ENCODE measurements at places on chromosomes 3 and 15.

DNA sequence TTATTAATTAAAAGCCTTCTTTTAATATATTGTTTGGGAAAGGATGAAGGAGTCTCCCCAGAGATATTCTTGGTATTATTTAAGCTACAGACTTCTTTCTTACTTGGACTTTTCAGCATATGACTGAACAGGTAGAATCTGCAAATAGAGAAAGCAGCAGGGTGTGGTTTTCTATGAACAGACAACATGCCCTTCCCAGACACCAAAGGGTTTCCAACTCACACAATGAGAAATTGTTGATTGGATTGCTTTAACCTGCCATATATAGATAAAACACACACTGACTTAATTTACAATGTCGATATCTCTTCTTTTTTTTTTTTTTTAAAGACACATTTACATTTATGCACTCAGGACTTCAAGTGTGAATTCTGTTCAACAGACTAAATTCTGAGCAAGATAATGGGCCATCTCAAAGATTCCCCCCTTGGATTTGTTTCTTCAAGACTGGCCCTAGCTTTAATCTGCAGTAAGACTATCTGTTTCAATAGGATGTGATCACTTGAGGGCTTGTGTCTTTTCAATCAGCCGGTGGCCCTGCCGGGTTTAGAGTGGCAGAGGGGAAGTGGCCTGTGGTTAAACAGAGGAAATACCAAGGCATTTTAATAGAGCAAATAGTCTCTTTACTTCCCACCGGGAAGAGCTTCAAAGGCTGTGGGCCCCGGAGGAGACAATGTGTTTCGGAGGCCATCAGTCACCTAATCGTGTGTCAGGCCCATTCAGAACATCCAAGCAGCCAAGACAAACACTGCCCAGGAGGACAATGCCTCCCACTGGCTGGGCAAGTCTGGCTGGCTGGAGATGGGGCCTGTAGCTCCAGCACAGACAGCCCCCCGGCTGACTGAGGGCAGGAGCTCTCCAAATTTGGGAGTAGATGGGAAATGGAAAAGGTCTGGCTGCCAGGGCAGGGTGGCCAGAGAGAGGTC is 6.1 kb downstream of the IL17RD start:
- DNase-seq, result no peak

- DNase-seq, result no peak
These were observed 293.1 kb downstream of the SV2B start for GRCh38 chr15:91393186-91393585.

DNA sequence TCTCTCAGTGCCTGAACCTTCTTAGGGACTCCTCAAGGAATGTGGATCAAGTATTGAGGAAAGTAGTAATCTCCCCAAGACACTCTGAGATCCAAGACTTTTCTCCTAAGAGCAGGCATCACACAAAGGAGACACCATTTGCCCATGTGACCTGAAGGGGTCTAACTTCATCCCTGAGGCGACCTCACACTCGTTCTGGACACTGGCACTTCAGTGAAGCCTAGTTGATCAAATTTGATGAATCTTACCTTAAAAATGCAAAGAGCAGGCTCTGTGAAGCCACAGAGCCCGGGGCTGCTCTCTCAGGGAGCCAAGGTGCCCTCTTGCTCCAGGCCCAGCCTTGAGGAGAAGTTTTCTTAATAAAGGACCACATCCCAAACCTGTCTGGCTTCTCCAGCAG is 64.3 kb downstream of the SCN11A start:
- DNase-seq, result no peak

DNA sequence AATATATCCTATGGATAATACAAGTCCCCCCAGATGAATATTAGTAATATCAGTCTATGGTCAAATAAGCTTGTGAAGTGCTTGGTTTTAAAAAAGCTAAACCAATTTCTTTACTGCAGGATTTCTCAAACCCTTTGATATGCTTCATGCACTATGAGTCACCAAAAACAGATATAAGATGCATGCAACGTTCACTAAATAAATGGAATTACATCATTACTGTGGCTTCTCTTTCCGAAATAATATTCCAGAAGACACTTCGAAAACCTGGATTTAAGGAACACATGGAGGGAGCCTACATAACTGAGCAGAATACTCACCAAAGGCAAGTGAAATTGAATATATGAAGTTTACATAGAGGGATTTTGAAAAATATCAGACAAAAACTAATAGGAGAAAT is 126.3 kb upstream of the ABI3BP start:
- no peak for DNase-seq

DNA sequence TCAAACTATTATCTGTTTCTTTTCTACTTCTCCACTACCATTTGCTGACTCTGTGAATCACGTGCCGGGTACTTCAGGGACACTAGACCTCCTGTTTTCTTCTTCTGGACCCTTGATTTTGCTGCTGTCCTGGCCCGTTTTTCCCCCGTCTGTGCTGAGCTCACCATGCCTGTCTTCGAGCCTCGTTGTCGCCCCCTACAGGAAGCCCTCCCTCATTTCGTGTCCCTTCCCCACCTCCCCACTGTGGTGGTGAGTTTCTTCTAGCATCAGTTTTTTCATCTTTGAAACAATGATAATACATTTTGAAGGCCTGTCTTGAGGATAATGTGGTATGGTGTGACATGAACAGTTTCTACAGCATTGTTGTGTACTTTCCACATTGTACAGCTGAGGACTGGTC is 12.8 kb downstream of the GABRG3 start:
- no peak for DNase-seq

DNA sequence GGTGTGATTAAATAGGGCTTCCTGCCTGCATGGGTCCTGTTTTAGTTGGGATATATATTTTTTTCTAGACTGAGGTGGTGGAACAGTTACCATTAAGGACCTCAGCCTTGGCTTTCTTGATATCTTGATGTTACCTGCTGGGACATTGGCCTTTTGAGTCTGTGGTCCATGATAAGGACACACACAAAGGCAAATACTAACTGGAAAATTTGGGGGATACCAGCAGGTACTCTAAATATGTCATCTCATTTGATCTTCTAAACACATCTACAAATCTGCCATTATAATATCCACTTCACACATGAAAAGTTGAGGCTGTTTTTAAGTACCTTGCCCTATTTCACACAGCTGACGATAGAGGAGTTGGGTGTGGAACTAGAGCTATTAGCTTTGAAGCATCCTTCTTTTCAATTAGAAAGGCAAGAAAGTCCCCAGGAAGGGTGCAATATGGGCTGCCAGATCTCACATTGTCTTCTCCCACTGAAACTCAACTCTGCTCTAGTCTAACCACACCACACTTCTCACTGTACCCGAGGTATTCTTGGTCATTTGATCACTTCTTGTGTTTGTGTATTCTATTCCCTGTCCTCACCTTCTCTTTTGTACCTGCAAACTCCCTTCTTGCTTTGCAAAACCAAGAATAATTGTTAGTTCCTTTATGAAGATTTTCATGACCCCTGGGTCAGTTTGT is 288.3 kb upstream of the ICE2 start:
- DNase-seq, result no peak

GRCh38 chr3:102722317-102722716 is 287.5 kb downstream of the ZPLD1 start:
- no peak for DNase-seq

GRCh38 chr15:65778269-65778668 is 13.8 kb downstream of the DENND4A start:
- no peak for DNase-seq

DNA sequence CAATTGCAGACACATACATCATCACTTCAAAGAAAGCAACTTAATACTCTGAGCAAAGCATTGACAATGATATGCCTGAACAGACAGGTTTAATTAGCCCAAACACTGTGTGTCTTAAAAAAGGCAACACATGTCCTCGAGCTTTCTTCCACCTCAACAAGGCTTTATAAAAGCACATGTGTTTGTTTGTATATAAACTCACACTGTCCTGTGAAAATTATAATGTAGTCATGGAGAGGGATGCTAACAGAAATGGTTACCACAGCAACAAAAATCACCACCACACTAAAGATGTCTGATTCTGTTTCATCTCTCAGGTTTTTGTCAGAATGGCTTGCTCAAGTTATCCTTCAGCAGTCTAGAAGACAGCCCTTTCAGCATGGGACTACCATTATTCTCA is 314.7 kb downstream of the MAGI1 start:
- DNase-seq, result no peak

GRCh38 chr3:176595307-176595706 is 602.0 kb downstream of the TBL1XR1 start:
- no peak for DNase-seq

- no peak for DNase-seq
These were observed 639 bp downstream of the MKRN3 start for GRCh38 chr15:23566071-23566554.

- no peak for DNase-seq
These were observed 302.2 kb downstream of the TUSC7 start for GRCh38 chr3:117011687-117012250.

DNA sequence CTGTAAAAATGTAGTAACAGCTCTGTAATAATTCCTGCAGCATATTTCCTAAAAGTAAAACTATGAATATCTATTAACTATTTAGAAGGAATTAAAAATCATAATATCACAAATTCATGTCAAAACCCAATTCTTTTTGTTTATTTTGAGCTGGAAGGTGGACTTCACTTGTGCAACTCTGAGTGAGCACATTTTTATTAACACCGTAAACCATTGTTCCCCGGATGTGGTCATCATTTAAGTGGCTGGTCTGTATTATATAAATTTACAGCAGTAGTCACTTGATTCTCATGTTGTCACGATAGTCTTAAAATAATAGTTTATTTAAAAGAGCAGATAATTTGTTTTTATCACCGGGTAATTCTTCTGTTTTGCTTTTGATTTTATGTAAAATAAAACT is 43.0 kb upstream of the UTS2B start:
- no peak for DNase-seq

- peak; percentile 8 for DNase-seq
These were observed 60.5 kb upstream of the KY start for GRCh38 chr3:134711284-134711683.

DNA sequence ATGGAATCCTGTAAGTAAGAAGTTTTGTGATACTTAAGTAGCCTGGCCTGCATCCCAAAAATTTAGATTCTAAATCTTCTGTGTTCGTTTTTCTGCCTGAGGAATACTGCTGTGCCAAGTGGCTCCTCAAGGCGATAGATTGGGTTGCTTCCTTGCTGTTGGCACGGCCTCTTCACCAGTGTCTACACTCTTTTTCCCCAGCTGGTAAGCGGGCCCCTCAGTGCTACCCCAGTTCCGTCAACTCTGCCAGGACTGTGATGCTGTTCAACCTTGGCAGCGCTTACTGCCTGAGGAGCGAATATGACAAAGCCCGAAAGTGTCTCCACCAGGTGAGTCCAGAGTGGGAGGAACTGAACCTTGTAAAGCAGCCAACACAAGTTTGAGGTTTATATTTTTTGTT is 53.3 kb upstream of the TRIM71 start:
- DNase-seq, result no peak

- DNase-seq, result no peak
These were observed 101.9 kb upstream of the ZPLD1 start for GRCh38 chr3:102332934-102333333.

DNA sequence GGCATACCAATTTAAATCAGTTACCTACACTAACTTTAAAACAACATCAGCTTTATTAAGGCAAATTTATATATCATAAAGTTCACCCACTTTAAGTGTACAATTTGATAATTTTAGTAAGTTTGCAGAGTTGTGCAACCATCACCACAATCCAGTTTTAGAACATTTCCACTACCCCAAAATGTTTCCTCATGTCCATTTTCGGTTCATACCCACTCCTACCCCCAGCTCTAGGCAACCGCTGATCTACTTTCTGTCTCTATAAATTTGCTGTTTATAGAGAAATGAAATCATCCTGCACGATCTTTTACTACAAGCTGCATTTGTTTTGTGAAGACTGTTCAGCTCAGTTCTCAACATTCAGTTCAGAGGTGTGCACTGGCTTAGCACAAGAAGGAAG is 31.5 kb upstream of the FAM81A start:
- no peak for DNase-seq

DNA sequence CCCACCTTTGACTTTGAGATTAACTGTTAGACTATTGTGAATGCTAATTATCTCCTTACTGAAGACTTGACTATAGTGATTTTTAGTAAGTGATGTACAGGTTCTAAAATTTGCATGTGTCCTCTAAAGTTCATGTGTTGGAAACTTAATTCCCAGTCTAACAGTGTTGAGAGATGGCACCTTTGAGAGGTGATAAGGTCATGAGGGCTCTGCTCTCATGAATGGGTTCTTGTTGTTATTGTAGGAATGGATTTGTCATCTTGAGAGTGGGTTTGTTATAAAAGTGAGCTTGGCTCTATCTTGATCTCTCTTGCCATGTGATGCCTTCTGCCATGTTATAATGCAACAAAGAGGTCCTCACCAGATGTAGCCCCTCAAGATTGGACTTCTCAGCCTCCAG is 18.9 kb upstream of the LMOD3 start:
- no peak for DNase-seq

DNA sequence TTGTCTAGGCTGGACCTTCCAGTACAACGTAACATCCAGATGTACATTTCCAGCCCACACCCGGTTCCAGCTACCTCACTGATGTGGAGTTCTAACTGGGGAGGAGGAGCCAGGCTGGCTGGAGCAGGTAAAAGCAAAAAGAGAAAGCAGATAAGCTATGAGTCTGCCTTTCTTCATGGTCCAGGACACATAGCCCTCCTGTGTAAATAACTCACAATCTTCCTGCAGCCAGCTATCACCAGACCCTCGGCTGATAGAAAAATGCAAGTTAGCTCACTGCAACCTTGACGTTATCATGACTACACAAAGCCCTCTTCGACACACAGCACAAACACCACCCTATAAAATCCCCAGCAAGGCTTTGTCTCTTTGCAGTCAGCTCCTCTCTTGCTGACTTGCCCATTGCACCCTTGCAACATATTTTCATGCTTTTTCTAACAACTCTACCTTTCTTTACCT is 20.5 kb upstream of the ELP6 start:
- DNase-seq, result no peak

- no peak for DNase-seq
These were observed 428.7 kb downstream of the TBC1D5 start for GRCh38 chr3:17313746-17314145.
